ENCODE measurements at places on chromosomes 2 and 18. TPM values are rescaled to one million over a fixed set of nuclear protein-coding genes. Genes with fewer than 3 reads are reported as not detected.

CTLA4 gene
- not detected for total RNA-seq

GPR55 gene
- not detected for total RNA-seq

GPBAR1 gene
- total RNA-seq: under 0.01 TPM

NAT8 gene
- total RNA-seq: not detected

THUMPD2 gene
- total RNA-seq: 19.4 TPM

DPP10 gene
- not detected for total RNA-seq

DSG1 gene
- 4.4 TPM for total RNA-seq

OR6B2 gene
- total RNA-seq: not detected

IL18R1 gene
- 5.5 TPM for total RNA-seq

SLC20A1 gene
- 105 TPM for total RNA-seq

PLGLB2 gene
- total RNA-seq: 1.5 TPM

KLHL30 gene
- total RNA-seq: 0.34 TPM

SERPINB3 gene
- 32.5 TPM for total RNA-seq

MYO3B gene
- 0.34 TPM for total RNA-seq

CRYBA2 gene
- not detected for total RNA-seq

INO80C gene
- 7.4 TPM for total RNA-seq

SLC5A7 gene
- not detected for total RNA-seq

UGT1A8 gene
- total RNA-seq: 0.14 TPM

SERPINB4 gene
- total RNA-seq: 63.5 TPM

CENPA gene
- 0.07 TPM for total RNA-seq

C2orf92 gene
- total RNA-seq: 3.1 TPM

All from nasal cavity respiratory epithelium epithelial cell of viscerocranial mucosa (primary cell).